ENCODE measurements at places on chromosomes 4 and X.

DNA sequence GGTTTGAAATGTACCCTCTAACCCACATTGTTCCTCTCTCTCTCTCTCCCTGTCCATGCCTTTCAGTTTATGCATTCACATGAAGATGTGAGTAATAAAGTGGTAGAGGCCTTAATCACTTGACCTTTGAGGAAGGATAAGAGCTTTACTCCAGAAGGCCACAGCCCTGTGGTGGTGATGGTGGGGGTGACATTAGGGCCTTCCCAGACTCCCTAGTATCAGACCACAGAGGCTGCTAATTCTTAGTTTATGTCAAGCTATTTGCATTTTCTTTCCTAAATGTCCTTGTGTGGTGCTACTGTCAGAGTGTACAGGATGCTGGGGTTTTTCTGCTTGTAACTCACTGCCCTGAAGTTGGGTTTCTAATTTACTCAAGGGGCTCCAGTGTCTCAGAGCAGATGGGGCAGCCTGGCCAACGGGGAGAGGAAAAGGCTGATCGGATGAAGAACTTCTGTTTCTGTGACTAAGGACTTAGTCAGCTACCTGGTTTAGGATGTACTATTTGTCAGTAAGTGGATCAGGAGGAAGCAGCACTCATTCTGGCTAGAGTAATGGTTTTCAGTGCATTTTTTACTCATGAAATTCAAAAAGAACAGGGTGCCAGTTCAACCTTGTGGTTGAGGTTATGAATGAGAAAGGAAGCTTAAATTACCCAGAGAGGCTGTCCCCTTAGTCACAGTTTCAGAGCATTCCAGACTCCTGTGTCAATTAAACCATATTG lies 509.6 kb upstream of the DIPK2B start:
- DNase-seq: peak; percentile 18

DNA sequence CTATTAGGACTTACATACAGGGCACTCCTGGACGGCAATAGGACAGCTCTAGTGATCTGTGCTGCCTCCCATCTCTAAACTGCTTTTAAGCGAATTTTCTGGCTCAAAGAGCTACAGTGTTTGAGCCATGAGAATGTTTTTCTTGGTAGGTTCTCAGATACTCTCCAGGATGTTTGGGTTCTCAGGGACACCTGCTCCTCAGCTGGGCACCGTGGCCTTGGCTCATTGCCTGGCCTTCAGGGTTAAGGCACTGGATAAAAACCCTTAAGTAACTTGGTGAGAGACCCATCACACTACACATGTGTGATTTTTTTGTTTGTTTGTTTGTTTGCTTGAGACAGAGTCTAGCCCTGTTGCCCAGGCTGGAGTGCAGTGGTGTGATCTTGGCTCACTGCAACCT lies 38.5 kb upstream of the HERC5 start:
- DNase-seq: no peak

DNA sequence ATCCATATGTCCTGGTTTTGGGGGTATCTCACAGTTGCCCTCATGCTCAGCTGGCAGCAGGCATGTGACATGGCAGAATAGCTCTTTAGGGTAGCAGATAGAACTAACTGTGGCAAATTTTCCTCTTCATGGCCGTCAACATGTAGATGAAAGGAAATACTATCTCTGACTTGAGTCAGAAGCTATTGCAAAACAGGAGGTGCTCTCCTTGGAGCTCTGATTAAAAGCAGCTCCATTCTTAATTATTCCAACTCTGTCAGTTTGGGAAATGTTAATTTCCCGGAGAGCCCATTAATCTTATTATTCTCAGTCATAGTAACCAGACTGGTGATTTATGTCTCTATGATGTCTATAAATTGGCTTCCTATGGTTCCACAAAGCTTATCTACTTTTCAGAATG lies 18.2 kb downstream of the IL13RA1 start:
- no peak for DNase-seq

GRCh38 chrX:134431894-134432293 lies 28.1 kb upstream of the HPRT1 start:
- DNase-seq: no peak

GRCh38 chr4:97548943-97549583 lies 594.2 kb downstream of the STPG2 start:
- no peak for DNase-seq

DNA sequence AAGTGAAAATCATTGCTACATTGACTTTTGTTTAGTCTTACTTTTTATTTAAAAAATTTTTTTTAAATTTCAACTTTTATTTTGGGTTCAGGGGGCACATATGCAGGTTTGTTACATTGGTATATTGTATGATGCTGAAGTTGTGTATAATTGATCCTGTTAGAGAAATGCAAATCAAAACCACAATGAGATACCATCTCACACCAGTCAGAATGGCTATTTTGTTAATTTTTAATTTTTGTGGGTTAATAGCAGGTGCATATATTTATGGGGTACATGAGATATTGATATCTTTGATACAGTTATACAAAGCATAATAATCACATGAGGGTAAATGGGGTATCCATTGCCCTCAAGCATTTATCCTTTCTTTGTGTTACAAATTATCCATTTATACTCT lies 34.1 kb downstream of the RBMX2 start:
- DNase-seq: no peak

- no peak for DNase-seq
These were observed 45.5 kb downstream of the SMIM31 start for GRCh38 chr4:164799410-164799809.

DNA sequence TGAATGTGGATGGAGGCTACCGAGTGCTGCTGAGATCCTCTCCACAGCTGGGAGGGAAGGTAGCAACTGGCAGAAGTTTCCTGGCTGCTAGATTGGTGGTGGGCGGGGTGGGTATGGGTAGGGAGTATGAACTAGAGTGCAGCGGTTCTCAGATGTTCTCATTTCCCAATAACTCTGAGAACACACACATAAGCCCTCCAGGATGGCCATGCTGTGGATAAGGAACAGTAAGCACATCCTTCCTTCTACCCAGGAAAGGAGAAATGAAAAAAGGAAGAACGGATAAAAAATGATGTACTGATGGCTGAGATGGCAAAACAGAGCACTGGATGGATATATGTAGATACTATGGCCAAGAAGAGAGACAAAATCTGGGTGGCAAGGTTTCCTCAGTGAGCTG lies 116.0 kb downstream of the ZNF827 start:
- DNase-seq: no peak

GRCh38 chrX:37817176-37817575 lies 30.2 kb downstream of the DYNLT3 start:
- DNase-seq: no peak

DNA sequence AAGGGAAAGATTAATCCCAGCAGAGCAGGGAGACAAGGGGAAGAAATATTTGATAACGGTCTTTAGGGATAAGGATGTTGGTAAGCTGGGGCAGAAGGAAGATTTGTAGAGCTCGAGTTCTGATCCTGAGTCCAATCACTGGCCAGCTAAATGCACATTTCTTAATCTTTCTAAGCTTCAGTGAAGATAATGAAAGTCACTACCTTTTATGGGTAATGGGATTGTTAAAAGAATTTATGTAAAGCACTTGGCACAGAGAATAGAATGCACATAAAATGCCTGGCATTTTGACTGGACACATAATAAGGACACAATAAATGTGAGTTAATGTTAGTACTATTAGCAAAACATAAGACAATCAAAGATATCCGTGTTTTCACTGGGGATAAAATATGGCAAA lies 43.3 kb downstream of the NCAPG start:
- no peak for DNase-seq

DNA sequence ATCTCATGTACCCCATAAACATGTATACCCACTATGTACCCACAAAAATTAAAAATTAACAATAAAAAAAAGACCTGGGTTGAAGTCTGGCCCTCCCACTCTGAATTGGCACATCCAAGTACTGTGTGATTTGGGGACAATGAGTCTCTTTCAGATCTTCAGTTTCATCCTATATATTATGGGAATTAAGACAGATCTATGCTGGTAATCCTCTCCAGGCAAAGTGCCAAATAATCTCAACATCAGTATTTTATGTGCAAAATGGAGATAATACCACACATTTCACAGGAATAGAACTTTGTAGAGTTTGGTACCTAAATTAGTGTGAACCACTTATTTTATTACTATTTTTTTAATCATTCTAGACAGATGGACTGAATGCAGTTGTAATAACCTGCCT lies 11.0 kb upstream of the SCD5 start:
- no peak for DNase-seq

DNA sequence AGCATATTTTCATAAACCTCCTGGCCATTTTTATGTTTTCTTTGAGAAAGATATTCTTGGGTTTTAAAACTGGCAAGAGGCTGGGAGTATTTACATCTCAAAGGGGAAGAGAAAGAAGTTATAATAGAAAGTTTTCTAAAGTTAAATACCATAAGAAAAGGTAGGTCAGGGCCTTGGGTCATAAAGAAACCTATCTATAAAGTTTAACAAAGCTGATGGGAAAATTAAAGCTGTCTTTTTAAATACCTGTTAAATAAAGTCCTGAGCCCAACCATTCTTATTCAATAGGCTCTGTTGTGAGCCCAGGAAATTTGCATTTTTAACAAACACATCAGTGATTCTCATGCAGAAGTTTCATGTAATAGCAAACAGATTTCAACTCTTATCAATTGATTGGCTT lies 451.8 kb upstream of the INTU start:
- DNase-seq: no peak

DNA sequence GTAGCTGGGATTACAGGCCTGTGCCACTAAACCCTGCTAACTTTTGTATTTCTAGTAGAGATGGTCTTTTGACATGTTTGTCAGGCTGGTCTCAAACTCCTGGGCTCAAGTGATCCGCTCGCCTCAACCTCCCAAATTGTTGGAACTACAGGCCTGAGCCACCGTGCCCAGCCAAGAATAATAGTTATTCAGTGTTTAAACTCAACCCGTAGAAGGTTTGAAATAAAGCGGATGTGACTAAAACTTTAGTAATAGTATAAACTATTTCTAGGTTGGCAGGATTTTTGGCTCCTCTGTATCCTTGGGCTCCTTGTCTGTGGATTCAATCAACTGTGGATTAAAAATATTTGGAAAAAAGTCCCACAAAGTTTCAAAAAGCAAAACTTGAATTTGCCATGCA lies 37.8 kb downstream of the PCDH10 start:
- DNase-seq: no peak

- no peak for DNase-seq
These were observed 38.2 kb upstream of the DCTD start for GRCh38 chr4:182955411-182955810.

DNA sequence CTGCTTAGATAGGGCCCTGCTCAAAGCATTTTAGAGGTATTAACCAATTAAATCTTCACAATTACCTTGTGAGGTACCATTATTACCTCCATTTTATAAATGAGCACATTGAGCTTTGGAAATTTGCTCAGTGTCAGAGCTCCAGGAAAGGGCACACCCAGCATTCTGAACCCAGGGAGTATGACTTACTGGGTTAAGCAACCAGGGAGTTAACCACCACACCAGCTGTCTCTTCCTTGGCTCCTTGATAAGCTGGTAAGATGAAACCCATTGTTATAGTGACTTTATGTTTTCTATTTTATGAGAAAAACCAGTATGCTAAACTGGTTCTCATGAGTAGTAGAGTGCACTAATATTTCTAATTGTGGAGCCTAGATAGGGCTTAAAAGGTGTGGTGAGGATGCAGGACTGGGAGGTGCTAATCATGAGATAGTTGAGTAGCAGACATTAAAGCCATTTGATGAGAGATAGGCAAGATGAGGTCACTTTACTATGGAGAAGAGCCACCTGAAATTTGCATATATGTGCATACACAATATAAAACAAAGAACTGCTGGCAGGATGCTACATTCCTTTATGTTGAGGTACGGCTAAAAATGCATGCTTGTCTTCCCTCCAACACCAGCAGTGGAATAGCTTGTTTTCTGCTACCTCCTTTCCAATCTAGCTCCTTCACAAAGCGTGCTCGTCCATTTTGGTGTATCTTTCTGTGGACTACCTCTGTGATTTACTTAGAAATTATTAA lies 556.1 kb downstream of the SPRY1 start:
- no peak for DNase-seq

GRCh38 chr4:96504386-96504785 lies 664.5 kb downstream of the PDHA2 start:
- DNase-seq: no peak

All from stimulated activated CD4-positive, alpha-beta T cell treated with anti-CD3 and anti-CD28 coated beads, TNF-alpha, amount 100 ng/mL, for 1 hour (primary cell).